ENCODE measurements at places on chromosomes 5 and 9.

DNA sequence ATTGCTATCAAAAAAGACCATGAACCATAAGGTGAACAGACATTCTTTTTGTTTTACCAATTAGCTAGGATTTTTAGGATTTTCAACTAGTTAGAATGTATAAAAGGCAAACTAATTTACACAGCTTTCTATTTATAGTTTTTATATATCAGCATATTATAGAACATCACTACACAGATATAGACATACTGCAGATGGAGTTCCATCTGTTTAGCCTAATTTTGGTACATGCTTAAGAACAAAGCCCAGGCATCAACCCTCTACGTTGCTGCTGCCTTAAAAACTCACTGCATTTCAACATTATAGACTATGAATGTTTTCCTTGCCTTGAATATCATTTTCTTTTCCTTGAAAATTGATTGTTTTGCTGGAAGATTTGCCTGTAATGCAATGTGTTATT lies 2227.5 kb upstream of the C9orf72 start:
- DNase-seq, result no peak

GRCh38 chr5:72733810-72734209 lies 82.7 kb upstream of the TNPO1 start:
- no peak for DNase-seq

DNA sequence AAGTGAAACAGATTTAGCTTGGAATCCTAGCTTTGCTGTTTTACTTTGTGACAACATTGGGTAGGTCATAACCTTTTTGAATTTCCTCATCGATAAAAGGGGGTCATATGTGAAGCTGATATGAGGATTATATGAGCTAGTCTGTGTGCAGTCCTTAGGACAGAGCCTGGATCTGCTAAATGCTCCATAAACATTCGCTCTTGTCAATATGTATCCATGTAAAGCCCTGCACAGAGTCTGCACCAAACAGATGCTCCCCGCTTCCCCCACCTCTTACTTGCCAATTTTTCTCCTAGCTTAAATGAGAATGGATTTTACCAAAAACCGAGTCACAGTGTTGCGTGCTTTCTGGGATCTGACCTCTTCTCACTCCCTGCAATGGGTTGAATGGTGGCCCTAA lies 5.4 kb downstream of the ANKRD55 start:
- no peak for DNase-seq

- no peak for DNase-seq
These were observed 85.0 kb downstream of the DNAH5 start for GRCh38 chr5:13859270-13860065.

- peak; percentile 47 for DNase-seq
These were observed 122.8 kb upstream of the STC2 start for GRCh38 chr5:173451031-173451430.

DNA sequence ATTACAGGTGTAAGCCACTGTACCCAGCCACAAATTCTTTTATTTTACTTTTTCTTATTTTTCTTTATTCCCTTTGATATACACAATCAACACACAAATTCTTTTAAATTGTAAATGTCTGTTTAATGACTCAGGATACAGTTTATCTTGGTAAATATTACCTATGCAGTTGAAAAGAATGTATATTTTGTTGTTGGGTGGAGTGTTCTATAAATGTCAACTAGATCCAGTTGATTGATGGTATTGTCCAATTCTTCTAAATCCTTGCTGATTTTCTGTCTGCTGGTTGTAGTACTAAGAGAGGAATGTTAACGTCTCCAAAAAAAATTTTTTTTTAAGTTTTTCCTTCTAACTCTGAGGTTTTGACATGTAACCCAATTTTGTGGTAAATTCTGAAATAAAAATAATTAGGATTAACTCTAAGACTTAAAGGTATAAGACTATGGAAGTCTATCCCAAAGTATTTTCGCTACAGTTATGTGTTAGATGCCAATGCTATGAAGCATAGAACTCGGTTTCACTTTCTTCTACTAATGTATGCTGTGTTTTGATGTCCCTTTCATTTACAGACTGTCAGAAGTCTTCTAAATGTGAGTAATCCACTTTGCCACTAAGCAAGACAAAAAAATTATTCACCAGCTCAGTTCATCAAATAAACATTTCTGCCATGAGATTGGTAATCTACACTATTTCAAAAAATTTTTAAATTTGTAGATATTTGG lies 720.2 kb upstream of the C9orf72 start:
- DNase-seq, result no peak

DNA sequence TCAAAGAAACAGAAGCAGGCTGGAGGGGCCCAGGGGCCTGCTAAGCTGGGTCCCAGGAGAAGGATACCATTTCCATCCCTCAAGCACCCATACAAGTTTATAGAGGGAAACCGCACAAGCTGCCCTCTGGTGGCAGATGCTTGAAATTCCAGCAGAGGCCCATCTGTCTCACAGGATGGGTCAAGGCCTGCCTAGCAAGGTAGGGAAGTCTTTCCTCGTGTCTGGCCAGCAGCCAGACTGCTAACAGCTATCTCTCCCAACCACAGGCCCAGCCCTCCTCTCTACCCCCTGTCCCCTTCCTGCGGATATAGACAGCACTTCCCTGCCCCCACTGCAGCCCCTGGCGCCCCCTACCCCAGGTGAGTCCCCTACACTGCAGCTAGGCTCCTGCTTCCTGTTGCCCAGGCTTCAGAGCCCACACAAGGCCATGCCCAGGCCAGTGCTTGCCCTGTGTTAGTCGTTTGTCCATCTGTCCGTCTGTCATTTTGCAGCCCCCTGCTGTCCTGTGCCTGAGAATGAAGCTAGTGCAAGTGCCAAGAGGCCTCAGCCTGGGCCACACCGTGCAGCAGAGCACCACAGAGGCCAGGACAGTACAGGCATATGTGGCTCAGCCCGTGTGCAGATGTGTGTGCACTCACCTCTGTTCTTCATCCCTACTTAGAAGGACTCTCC lies 26.2 kb downstream of the TCF7 start:
- peak; percentile 74 for DNase-seq

DNA sequence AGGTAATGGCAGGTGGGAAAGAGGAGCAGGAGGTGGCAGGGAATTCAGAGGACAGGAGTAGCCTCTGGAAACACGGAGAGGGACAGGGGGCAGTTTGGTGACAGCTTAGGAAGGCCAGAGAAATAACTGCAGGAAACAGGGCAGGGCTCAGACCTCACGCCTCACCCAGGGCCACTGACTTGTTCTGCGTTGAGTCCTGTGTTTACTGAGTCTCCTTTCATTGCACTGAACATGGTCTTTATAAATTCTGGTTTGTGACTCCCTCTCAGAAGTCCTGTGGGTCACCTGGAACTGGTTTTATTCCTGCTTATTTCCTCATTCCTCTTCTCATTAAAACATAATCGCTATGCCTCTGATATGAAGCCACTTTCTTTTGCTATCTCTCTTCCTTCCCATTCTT lies 55.2 kb upstream of the ZNF622 start:
- no peak for DNase-seq

- DNase-seq, result no peak
These were observed 35.8 kb downstream of the FSD1L start for GRCh38 chr9:105483618-105484017.

GRCh38 chr5:131396015-131396414 lies 132.2 kb downstream of the CDC42SE2 start:
- DNase-seq, result no peak

GRCh38 chr9:7844242-7844641 lies 44.7 kb upstream of the DMAC1 start:
- DNase-seq, result peak; percentile 12

GRCh38 chr5:139577689-139578290 lies 16.7 kb downstream of the UBE2D2 start:
- DNase-seq, result peak; percentile 20

GRCh38 chr9:4223312-4223833 lies 76.5 kb downstream of the GLIS3 start:
- no peak for DNase-seq

DNA sequence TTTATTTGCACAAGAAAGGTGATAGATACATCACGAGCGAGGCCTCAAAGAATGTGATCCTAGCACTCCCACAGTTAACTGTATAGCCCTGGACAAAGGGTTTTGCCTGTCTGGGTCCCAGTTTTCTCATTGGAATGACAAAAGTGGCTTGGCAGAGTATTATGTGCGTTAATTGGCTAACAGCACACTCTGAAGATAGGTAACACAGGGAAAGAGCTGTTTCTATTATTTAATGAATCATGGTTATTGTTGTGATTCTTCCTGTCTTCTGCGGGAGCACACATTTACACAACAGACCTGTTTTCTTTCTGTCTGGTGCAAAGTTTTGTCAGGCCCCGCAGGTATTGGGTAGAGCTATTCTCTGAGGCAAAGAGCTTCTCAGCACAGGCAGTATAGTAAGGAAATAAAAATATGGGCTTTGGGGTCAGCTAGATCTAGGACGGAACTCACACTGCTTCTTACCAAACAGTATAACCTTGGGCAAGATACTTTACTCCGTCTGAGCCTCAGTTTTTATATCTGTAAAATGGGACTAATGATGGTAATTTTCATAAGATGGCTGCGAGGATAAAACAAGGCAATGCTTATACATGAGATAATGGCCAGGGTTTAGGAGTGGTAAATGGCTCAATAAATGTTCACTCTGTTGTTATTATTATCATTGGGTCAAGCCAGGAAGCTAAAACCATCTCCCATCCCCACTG lies 78.9 kb downstream of the PLAC8L1 start:
- no peak for DNase-seq

GRCh38 chr5:51148437-51148836 lies 234.8 kb upstream of the ISL1 start:
- DNase-seq, result no peak

DNA sequence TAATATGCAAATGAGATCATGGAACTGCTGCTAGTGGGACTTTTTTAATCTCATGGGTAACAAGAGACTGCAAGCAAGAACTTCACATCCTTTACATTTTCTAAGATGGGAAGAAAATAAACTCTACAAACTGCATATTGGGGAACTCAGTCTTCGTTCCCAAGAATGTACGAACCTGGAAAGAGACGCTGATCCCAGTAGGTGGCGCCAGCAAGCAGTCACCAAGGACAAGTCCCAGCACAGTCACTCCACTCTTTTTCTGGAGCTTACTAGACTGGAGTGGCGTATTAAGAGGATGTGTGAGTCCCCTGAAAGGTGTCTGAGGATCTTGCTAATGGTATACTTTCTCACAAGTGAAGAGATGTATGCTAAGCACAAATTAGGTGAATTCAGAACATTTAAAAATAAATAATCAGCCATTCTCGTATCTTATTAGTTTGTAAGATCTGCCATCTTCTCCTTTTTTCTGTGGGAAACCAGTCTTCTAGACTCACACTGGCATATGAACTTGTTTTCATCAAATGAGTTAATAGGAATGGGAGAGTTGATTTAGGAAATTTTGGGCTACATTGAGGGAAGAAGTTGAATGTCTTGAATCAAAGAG lies 16.0 kb upstream of the PUM3 start:
- DNase-seq, result peak; percentile 65

DNA sequence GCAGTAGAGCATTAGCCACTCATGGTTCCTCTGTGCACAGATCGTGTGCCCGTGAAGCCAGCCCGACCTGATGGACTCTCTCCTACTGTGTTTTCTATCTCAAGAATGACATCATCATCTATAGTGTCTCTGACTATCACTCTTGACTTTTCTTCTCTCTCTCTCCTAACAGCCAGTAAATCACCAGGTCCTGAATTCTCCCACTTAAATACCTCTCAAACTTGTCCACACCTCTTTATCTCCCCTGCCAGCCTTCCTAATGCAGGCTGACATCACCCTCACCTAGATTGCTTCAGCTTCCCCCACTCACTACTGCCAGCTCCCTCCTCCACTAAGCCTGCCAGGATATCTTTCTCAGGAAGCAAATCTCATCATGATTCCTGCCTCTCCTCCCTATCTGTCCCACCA lies 90.6 kb upstream of the MIER3 start:
- no peak for DNase-seq

DNA sequence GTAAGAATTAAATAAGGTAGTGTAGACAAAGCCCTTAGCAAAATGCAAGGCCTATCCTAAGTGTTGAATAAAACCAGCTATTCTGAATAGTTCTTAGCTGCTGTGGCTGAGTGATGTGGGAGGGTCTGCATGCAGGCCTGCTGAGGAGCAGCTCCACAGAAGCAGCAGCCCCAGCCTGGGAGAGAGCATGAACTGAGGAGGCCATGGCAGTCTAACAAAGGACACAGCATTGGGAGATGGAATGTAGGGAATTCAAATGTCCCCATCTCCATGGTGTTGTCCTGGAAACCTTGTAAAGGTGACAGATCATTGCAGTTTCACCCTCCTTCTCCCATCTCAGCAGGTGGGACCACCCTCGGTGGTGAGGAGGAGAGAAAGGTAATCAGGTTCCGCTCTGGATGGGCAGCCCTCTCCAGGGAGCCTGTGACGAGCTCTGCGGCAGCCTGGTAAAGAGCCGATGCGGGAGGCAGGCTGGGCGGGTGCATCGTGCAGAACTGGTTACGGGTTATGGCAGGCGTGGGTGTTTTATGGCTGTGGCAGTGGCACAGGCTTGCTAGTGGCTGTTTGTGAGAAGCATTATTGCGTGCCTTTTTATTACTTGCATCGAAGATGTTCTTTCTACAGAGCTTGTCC lies 199.9 kb upstream of the GLRA1 start:
- DNase-seq, result no peak

GRCh38 chr5:149345892-149346222 lies 558 bp downstream of the GRPEL2 start:
- peak; percentile 43 for DNase-seq

GRCh38 chr5:178113141-178113787 lies at the start of gene N4BP3:
N4BP3 (plus strand) TSS chr5:178113532; CDS start chr5:178119584, 6,052 bp downstream.
- DNase-seq, result peak; percentile 53

DNA sequence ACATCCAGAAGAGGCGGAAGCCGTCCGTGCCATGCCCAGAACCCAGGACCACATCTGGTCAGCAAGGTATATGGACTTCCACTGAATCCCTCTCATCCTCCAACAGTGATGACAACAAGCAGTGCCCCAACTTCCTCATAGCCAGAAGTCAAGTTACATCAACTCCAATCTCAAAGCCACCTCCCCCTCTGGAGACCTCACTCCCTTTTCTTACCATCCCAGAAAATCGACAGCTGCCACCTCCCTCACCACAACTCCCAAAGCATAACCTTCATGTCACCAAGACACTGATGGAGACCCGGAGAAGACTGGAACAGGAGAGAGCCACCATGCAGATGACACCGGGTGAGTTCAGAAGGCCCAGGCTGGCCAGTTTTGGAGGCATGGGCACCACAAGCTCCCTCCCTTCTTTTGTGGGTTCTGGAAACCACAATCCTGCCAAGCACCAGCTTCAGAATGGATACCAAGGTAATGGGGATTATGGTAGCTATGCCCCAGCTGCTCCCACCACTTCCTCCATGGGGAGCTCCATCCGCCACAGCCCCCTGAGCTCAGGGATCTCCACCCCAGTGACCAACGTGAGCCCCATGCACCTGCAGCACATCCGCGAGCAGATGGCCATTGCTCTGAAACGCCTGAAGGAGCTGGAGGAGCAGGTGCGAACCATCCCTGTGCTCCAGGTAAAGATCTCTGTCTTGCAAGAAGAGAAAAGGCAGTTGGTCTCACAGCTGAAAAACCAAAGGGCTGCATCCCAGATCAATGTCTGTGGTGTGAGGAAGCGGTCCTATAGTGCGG lies 130.3 kb upstream of the DMRT1 start:
- DNase-seq, result no peak

DNA sequence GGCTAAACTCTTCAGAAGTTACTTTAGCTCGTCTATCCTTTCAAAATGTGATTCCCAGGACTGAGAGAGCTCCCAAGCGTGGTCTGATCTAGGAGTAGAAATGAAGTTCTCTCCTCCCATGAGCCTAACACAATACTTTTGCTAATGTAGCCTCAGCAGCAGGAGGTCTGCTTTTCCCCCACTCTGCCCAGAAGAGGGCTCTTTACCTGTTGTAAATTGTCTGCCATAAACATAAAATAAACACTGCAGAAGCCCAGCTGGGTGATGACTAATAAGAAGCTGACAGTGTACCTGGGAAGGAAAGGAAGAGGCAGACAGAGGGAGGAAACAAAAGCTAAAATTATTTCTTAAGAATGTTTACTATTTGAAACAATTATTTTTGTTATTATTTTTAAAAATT lies 15.4 kb downstream of the SLC36A3 start:
- no peak for DNase-seq

Data from mesenchymal stem cell (in vitro differentiated cells and primary cell).